ENCODE measurements at places on chromosomes 5 and 9. TPM values are rescaled to one million over a fixed set of nuclear protein-coding genes. Genes with fewer than 3 reads are reported as not detected.

FCN2 gene
- 0.04 TPM for polyA plus RNA-seq

GABRA6 gene
- polyA plus RNA-seq = not detected

SV2C gene
- 0.43 TPM for polyA plus RNA-seq

BTNL3 gene
- polyA plus RNA-seq = 0.06 TPM

HAPLN1 gene
- polyA plus RNA-seq = 0.04 TPM

GCNT1 gene
- 0.79 TPM for polyA plus RNA-seq

NPR2 gene
- 5.1 TPM for polyA plus RNA-seq

OGN gene
- 1.9 TPM for polyA plus RNA-seq

PLPP7 gene
- 0.47 TPM for polyA plus RNA-seq

FBP2 gene
- polyA plus RNA-seq = not detected

LCP2 gene
- 2.6 TPM for polyA plus RNA-seq

PCDHAC1 gene
- not detected for polyA plus RNA-seq

GPRIN1 gene
- polyA plus RNA-seq = 0.43 TPM

TMEM215 gene
- polyA plus RNA-seq = not detected

CAVIN4 gene
- 0.07 TPM for polyA plus RNA-seq

NR2F1 gene
- polyA plus RNA-seq = 2.2 TPM

TSSK1B gene
- polyA plus RNA-seq = 0.01 TPM

AQP3 gene
- polyA plus RNA-seq = 933 TPM

PTGS1 gene
- 6.8 TPM for polyA plus RNA-seq

NXNL2 gene
- polyA plus RNA-seq = 0.22 TPM

ORM2 gene
- not detected for polyA plus RNA-seq

ECM2 gene
- 0.84 TPM for polyA plus RNA-seq

GFPT2 gene
- 0.73 TPM for polyA plus RNA-seq

SLC25A48 gene
- 0.24 TPM for polyA plus RNA-seq

FYB1 gene
- 0.86 TPM for polyA plus RNA-seq

ZDHHC11B gene
- 2.6 TPM for polyA plus RNA-seq

TERT gene
- 0.13 TPM for polyA plus RNA-seq

FAM169A gene
- polyA plus RNA-seq = 0.28 TPM

INSL4 gene
- not detected for polyA plus RNA-seq

C9orf43 gene
- 0.33 TPM for polyA plus RNA-seq

NACC2 gene
- 3.2 TPM for polyA plus RNA-seq

AMBP gene
- 0.11 TPM for polyA plus RNA-seq

LHX3 gene
- polyA plus RNA-seq = not detected

ADGRD2 gene
- polyA plus RNA-seq = not detected

TRIM7 gene
- 33.8 TPM for polyA plus RNA-seq

PRRX2 gene
- 3.6 TPM for polyA plus RNA-seq

NR6A1 gene
- polyA plus RNA-seq = 0.68 TPM

PCA3 gene
- 0.35 TPM for polyA plus RNA-seq

GRM6 gene
- polyA plus RNA-seq = not detected

PCDHB5 gene
- polyA plus RNA-seq = 0.14 TPM

DNAJC25 gene
- 3.3 TPM for polyA plus RNA-seq

FANCC gene
- 3.6 TPM for polyA plus RNA-seq

PRLR gene
- 0.20 TPM for polyA plus RNA-seq

SNX2 gene
- polyA plus RNA-seq = 34.9 TPM

ANKDD1B gene
- polyA plus RNA-seq = 0.92 TPM

SPRY4 gene
- polyA plus RNA-seq = 1.3 TPM

KIAA1958 gene
- polyA plus RNA-seq = 0.71 TPM

OR1Q1 gene
- polyA plus RNA-seq = not detected

ALDH1A1 gene
- 22.9 TPM for polyA plus RNA-seq

DIAPH1 gene
- 84.5 TPM for polyA plus RNA-seq

PCDHA2 gene
- not detected for polyA plus RNA-seq

ROPN1L gene
- polyA plus RNA-seq = 0.11 TPM

MOB3B gene
- 2.0 TPM for polyA plus RNA-seq

DMRT2 gene
- polyA plus RNA-seq = 0.08 TPM
